ENCODE measurements at places on chromosomes 16 and 17. TPM values are rescaled to one million over a fixed set of nuclear protein-coding genes. Genes with fewer than 3 reads are reported as not detected.

The BCO1 gene
- not detected for polyA plus RNA-seq

The PYY gene
- not detected for polyA plus RNA-seq

The CLEC18B gene
- polyA plus RNA-seq = not detected

The TUBG2 gene
- 0.47 TPM for polyA plus RNA-seq

The SEC14L5 gene
- not detected for polyA plus RNA-seq

The SNX20 gene
- polyA plus RNA-seq = 52.0 TPM

The ITGAX gene
- 710 TPM for polyA plus RNA-seq

The TMEM98 gene
- polyA plus RNA-seq = not detected

The NOD2 gene
- 29.7 TPM for polyA plus RNA-seq

The AGRP gene
- 0.32 TPM for polyA plus RNA-seq

The CMC2 gene
- polyA plus RNA-seq = 79.5 TPM

The SCNN1G gene
- polyA plus RNA-seq = not detected

The ZSCAN10 gene
- not detected for polyA plus RNA-seq

The TVP23C gene
- polyA plus RNA-seq = 0.88 TPM

DNA sequence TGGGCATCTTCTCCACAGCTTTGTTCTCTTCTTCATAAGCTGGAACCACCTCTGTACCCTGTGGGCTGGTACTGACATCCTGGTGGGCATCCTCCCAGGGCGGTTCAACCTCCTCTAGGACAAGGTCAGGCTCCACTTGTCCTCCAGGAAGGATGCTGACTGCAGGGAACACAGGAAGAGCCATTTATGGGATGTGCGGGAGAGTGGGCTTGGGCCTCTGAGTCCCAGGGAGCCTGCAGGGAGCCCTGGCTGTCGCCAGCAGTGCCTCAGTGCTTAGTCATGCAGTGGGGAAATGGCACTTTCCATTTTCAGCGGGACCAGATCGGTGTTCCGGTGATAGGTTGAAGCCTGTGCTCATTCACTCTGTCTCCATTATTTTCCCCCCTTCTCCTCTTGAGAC lies 20.5 kb downstream of the CNGB1 start:
- DNase-seq = no peak

DNA sequence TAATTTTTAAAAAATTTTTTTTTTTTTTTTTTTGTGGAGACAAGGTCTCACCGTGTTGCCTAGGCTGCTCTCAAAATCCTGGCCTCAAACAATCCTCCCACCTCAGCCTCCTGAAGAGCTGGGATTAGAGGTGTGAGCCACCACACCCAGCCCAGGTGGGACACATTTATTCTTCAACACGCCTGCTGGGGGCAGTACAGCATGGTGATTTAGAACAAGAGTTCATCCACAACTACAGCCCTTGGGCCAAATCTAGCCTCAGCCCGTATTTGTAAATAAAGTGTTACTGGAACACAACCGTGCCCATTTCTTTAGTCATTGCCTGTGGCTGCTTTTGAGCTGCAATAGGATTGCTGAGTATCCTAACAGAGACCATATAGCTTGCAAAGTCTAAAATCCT lies 92.8 kb downstream of the KATNIP start:
- DNase-seq = no peak

DNA sequence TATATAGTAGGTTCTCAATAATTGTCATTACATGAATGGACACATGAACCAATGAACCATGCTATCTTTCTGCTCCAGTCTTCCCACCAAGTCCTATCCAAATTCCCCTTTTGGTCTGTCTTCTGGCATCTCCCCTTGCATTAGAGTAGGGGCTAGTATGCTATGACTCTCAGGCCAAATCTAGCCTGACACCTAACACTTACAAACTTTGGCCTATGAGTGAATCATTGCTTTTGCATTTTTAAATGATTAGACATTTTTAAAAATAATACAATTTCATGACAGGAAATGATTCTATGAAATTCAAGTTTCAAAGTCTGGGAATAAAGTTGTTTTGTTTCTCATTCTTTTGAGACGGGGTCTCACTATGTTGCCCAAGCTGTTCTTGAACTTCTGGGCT lies 102.5 kb upstream of the MAF start:
- DNase-seq = no peak

GRCh38 chr16:21100447-21100846 lies 50.2 kb downstream of the DNAH3 start:
- no peak for DNase-seq

DNA sequence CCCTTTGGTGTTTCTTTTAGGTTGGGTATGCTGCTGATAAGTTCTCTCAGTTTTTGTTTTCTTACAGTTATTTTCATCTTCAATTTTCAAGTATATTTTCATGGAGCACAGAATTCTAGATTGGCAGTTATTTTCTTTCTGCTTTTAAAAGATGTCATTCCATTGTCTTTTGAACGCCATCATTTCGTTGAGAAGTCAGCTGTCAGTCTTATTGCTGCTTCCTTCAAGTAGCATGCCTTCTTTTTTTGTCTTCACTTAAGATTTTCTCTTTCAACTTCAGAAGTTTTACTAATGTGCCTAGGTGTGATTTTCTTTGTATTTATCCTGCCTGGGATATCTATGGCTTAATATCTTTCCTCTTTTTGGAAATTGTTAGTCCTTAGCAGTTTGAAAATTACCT lies 262.2 kb upstream of the PMFBP1 start:
- no peak for DNase-seq

- DNase-seq = no peak
Measured at GRCh38 chr17:78493853-78494695, 83.1 kb downstream of the DNAH17 start.

GRCh38 chr16:8283195-8283594 lies 307.1 kb downstream of the TMEM114 start:
- DNase-seq = no peak

DNA sequence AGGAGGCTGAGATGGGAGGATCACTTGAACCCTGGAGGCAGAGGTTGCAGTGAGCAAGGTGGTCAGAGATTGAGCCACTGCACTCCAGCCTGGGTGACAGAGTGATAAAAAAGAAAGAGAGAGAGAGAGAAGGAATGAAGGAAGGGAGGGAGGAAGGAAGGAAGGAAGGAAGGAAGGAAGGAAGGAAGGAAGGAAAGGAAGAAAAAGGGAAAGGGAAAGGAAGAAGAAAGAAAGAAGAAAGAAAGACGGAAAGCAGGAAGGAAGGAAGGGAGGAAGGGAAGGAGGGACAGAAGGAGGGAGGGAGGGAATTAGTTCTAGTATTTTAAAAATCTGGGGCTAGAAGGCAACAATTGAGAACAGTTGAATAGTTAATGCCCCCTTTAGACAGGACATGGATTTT lies 161.5 kb upstream of the CACNG3 start:
- no peak for DNase-seq

DNA sequence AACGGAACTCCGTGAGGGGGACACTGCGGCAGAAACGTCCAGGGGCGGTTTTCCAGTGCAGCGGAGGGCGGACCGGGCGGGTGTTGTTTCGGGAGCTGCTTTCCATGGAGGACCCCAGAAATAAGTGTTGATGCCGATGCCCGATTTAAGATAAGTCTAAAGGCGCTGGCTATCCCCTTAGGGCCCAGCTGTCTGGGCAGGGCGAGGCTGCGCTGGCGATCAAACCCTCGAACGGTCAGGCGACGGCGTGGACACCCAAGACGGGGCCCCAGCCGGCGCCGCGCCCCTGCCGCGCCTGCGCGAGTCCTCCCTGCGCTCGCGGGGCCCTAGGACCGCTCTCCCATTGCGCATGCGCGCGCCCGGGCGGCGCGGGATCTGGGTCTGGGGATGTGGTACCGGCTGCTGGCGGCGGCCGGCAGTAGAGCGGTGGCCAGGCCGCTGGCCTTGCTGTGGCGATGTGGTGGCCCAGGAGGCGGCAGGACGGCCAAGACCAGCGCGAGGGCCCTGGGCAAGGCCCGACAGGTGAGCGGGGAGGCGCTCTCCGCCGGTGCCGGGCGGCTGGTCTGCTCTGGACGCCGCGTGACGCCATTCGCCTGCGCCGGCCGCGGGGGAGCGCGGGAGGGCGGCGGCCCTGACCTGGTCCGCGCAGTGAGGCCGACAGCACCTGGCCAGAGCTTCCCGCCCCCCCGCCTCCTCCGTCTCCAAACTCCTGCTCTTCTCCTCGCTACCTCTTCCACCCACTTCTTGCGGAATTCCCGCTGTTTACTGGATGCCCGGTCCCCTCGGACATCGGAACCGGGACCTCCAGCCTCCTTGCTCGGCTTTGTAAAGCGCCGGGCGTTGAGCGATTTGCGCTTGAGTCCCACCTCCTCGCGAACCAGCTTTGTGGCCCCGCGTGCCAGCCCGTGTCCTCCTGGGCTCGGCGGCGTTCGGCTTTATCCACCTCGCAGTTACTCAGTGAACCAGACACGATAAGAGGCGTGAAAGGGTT lies 24.0 kb downstream of the DEF8 start:
- DNase-seq = peak; percentile 91

- DNase-seq = peak; percentile 77
Measured at GRCh38 chr16:29925781-29926710, at the start of gene KCTD13. KCTD13 (minus strand) TSS chr16:29926226; CDS start chr16:29926033, 193 bp downstream.

DNA sequence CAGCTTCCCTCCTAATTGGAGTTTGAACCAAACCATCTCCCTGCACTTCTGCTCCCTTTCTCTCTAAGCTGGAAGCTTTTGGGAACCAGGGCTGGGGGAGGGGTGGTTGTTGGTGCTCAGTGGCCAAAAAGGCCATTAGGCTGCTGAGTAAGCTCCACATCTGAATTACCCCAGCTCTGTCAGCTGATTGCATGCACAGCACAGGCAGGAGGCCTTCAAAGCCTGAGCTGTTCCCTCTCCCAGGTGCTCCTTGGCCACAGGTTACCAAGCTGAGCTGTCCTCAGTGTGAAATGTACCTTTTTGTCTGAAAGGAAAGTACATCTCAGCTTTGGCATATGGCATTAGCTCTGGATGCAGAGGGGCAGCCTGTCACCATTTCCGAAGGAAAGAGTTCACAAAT lies 6.2 kb upstream of the TBKBP1 start:
- no peak for DNase-seq

DNA sequence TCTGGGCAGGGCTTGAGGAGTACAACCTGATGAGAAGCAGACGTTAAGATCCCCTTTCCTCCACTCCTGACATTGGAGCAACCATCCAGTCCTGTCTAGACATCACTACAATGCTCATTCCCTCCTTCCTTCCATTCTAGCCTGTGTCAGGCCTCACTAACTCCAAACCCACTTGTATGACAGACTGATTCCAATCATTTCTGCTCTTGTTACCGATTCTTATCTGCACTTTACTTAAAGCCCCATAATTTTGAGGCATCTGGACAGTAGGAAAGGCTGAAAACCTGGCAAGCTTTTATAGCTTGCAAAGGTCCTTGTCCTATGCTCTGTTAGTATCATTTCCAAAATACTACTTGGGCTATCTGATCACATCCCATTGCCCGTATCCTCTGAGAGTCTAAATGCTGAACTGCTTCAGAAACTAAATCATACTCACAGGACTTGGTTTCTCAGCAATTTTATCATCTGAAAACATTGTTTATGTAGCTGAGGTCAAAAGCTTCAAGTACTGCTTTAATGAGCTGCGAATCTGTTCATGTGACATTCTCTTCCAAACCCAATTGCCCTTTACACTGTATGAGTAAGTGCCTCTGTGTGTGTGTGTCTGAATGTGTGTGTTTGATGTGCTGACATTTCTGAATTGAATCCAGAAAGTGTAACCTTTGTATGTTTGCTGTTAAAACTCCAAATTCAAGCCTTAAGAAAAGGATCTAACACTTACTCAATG lies 57.2 kb upstream of the CACNG3 start:
- no peak for DNase-seq

- no peak for DNase-seq
Measured at GRCh38 chr17:9324864-9325263, 250.8 kb downstream of the STX8 start.

DNA sequence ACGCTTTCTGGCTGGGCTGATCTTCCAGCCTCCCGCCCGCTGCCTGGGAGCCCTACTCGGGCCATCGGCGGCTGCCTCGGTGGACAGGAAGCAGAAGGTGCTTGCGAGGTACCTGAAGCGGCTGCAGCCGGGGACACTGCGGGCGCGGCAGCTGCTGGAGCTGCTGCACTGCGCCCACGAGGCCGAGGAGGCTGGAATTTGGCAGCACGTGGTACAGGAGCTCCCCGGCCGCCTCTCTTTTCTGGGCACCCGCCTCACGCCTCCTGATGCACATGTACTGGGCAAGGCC lies 30.7 kb downstream of the CIITA start:
- DNase-seq = no peak

DNA sequence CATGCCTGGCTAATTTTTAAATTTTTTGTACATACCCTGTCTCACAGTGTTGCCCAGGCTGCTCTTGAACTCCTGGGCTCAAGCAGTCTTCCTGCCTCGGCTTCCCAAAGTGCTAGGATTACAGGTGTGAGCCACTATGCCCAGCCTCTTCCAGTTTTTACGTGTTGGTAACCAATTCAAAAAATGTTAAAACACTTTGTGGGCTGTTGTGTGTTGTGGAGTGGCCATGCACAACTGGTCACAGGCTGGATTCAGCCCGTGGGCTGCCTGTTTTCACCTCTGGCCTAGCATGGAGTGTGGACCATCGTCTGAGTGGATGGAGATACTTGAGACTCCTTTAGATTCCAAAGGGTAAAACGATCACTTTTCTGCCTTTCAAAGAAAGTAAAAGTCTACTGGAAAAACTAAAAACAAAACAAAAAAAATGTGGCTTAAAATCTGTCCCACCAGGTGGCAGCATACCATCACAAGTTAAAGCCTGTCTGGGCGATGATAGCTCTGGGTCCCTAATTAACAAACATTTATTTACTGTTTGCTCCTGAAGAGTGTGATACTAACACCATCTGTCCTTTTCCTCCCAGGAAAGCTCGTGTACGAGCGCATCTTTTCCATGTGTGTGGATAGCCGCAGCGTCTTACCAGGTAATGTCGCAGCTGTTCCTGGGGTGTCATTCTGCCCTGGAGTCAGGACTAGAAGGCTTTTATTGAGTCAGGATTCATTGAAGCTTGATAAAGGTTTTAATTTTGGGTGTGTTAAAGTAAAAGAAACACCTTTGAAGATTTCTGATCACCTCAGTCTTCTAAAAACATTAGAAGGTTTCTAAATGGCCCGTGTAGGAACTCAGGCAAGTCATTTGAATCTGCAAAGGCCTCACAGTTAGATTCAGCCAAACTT lies 45.8 kb downstream of the VPS35L start:
- no peak for DNase-seq

DNA sequence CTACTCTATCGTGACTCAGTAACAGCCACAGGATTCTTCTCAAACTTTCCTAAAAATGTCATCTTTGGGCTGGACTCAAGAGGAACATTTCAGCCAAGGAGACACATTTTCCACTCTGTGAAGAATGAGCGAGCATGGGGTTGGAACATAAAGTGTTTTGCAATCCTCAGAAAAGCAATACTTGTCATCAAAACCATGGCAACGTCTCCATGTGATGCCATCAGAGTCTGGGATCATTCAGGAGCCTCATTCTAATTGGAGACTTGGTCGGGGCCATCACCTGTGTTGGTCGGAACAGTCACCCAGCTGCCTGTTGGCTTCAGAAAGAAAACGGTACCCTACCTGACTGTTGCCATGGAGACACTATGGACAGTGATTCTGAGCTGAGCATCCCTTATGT lies 25.5 kb downstream of the MYOCD start:
- no peak for DNase-seq

GRCh38 chr17:35390156-35390555 lies 16.7 kb upstream of the SLFN11 start:
- DNase-seq = no peak

- no peak for DNase-seq
Measured at GRCh38 chr16:77696149-77696548, 26.2 kb upstream of the NUDT7 start.

GRCh38 chr17:42472709-42473521 lies 14.2 kb downstream of the ATP6V0A1 start:
- DNase-seq = no peak

Measured in CD14-positive monocyte (primary cell).